ENCODE measurements at places on chromosomes 2 and 18.

DNA sequence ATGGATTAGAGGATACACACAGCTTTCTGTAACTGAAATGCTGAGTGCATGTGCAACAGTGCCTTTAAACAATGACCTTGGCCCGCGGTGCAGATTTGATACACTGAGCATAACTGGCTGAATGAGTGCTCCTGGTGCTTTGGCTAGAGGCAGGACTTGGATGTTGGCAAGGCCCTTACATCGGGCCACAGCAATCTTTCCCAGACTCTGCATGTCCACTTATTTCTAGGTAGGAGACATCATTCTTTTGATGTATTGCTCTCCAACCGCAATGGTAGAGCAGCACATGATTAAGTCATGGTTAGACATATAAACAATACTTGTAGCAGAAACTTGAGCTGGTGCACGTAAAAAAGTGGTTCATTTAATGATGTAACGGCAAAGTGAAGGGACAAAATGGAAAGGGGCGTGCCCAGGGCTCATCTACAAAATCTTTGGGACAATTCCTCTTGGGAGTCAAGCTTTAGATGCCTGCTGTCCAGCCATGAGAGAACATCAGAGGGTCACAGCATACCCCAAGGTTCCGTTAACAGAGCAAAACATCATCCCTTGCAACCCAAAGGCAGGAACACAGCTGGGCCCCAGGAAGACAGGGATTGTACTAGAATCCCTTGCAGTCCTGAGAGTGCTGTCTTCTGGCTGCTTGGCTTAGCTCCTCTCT is 43.4 kb downstream of the RAB31 start:
- H3K27me3 ChIP-seq: peaks cover 24% of the 10 kb centered on the region
- H3K36me3 ChIP-seq: no peaks in the 10 kb centered on the region
- no peak overlapping the region for H3K4me3 ChIP-seq
- no peak overlapping the region for H3K27ac ChIP-seq
- H3K4me1 ChIP-seq: no peaks in the 10 kb centered on the region

DNA sequence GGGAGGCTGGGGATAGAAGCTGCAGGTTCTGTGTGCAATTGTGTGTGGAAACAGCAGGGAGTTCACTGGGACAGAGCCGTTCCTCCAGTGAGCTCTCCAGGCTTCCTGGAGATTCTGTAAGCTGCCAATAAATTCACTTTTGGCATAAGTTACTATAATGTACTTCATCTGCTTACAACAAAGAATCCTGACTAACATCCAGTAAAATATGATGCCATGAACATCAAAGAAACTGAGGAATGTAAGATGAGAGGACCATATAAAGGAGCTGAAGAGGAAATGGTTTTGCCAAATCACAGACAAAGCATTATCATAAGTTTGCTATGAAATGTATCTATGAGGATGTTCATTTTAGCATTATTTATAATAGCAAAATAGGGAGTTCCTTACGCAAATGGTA is 175.3 kb downstream of the KCNE4 start:
- H3K4me1 ChIP-seq: no peaks in the 10 kb centered on the region
- H3K4me3 ChIP-seq: no peak overlapping the region
- H3K27me3 ChIP-seq: no peaks in the 10 kb centered on the region
- no peaks in the 10 kb centered on the region for H3K36me3 ChIP-seq

- H3K27ac ChIP-seq: no peak overlapping the region
- no peak overlapping the region for H3K4me3 ChIP-seq
- H3K27me3 ChIP-seq: no peaks in the 10 kb centered on the region
- no peak for DNase-seq
- no peaks in the 10 kb centered on the region for H3K36me3 ChIP-seq
- peaks cover 3% of the 10 kb centered on the region for H3K4me1 ChIP-seq
Measured at GRCh38 chr18:45727068-45727467, 3.1 kb downstream of the SLC14A1 start.

DNA sequence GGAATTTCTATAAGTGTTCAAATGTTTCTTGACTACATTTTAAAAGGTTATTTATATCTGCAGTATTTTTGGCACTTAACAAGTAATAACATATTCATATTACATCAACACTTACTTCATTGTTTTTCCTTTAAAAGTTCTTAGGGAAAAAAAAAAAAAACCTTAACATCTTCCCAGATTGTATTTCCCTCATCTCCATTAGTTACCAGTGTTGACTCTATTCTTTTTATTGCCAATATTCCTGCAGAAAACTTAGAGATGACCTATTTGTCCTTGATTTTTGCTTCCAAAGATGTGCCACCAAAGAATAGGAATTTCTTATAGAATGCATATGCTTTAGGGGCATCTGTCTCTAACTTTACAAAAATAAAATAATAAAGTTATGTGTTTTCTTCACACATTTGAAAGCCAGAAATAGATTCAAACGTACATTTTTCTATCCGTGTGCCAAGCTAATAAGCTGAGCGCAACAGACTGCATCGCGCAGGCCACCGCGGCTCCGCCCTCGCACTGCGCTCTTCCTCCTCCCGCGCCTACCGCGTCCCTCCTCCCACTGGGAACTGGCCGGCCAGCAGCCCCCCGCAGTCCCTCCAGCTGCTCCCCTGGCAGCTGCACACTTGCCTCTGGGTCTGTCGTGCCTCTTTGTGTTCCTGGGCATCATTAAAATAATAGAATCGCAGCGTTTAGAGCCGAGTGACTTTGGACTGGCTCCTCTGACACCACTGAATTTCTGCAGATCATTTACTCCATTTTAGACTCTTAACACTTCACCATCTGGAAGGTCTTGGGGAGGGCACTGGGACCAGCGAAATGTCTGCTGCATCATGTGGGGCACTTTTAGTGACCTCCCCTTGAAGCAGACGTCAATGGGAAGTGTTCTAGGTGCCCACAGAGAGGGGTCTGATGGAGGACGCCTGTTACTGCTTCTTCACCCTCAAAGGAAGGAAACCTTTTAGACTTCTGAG is 21.2 kb upstream of the NAB1 start:
- DNase-seq: no peak
- H3K4me1 ChIP-seq: peaks cover 12% of the 10 kb centered on the region
- no peaks in the 10 kb centered on the region for H3K36me3 ChIP-seq
- H3K27ac ChIP-seq: peak overlapping the region; percentile 30
- H3K4me3 ChIP-seq: peak overlapping the region; percentile 86

GRCh38 chr18:79950515-79951341 is 725 bp downstream of the SLC66A2 start:
- peaks cover 23% of the 10 kb centered on the region for H3K4me1 ChIP-seq
- no peak for DNase-seq
- H3K27ac ChIP-seq: peak overlapping the region; percentile 83
- H3K27me3 ChIP-seq: no peaks in the 10 kb centered on the region
- H3K4me3 ChIP-seq: peak overlapping the region; percentile 87
- no peaks in the 10 kb centered on the region for H3K36me3 ChIP-seq

DNA sequence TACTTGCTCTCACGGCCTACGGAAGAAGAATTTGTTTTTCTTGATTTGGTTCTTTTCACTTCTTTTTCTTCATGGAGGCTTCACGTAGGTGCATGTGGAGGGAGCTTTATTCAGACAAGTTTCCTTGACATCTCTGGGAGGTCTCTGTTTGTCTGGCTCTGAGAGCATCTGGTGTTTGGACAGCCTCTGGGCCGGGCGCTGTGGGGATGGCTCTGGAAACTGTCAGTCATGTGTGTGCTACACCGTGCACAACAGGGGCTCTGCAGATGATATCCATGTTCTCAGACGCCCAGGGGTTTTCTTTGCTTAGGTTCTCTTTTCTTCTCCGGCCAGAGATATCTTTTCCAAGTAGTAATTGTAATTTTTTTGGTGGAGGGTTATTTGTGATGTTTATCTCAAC is 130.7 kb downstream of the SH3RF3 start:
- H3K36me3 ChIP-seq: no peaks in the 10 kb centered on the region
- peaks cover 5% of the 10 kb centered on the region for H3K4me1 ChIP-seq
- no peak for DNase-seq
- peaks cover 32% of the 10 kb centered on the region for H3K27me3 ChIP-seq

GRCh38 chr2:105708697-105709096 is 36.0 kb upstream of the NCK2 start:
- no peak overlapping the region for H3K4me3 ChIP-seq
- peaks cover 24% of the 10 kb centered on the region for H3K27me3 ChIP-seq
- DNase-seq: no peak
- peaks cover 5% of the 10 kb centered on the region for H3K4me1 ChIP-seq

- peak overlapping the region; percentile 84 for H3K27ac ChIP-seq
- peaks cover 21% of the 10 kb centered on the region for H3K4me1 ChIP-seq
- H3K4me3 ChIP-seq: no peak overlapping the region
- DNase-seq: no peak
Measured at GRCh38 chr2:237749961-237750360, 48.6 kb upstream of the RBM44 start.

- H3K27me3 ChIP-seq: peaks cover 52% of the 10 kb centered on the region
- peaks cover 2% of the 10 kb centered on the region for H3K36me3 ChIP-seq
- H3K4me3 ChIP-seq: no peak overlapping the region
- DNase-seq: no peak
- peak overlapping the region; percentile 32 for H3K27ac ChIP-seq
Measured at GRCh38 chr2:729376-729861, 52.2 kb upstream of the TMEM18 start.

DNA sequence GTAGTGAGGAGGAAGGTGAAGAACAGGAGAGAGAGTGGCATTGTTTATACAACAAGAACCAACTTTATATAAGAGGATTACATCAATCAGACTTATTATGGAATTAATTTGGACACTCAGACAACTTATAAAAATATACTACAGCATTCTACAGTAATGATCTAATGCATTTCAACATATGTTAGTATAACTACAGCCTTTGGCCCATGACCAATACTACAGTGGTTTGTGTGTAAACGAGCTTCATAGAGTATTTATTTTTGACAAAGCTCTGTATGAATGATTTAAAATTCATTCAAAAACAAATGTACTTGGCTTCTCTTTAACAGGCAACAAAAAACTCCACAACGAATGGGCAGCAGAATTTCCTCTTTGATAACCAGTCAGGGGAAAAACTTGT is 72.8 kb downstream of the ZNF521 start:
- H3K36me3 ChIP-seq: no peaks in the 10 kb centered on the region
- peaks cover 2% of the 10 kb centered on the region for H3K4me1 ChIP-seq
- DNase-seq: no peak
- H3K27ac ChIP-seq: no peak overlapping the region

- peaks cover 2% of the 10 kb centered on the region for H3K36me3 ChIP-seq
- no peak overlapping the region for H3K27ac ChIP-seq
- H3K4me1 ChIP-seq: no peaks in the 10 kb centered on the region
- H3K4me3 ChIP-seq: no peak overlapping the region
- no peaks in the 10 kb centered on the region for H3K27me3 ChIP-seq
Measured at GRCh38 chr2:3587432-3587831, 7.5 kb upstream of the COLEC11 start.

GRCh38 chr2:207928079-207928478 is 97.2 kb downstream of the PLEKHM3 start:
- DNase-seq: no peak
- no peak overlapping the region for H3K27ac ChIP-seq
- H3K36me3 ChIP-seq: peaks cover 9% of the 10 kb centered on the region
- peaks cover 6% of the 10 kb centered on the region for H3K4me1 ChIP-seq
- H3K27me3 ChIP-seq: no peaks in the 10 kb centered on the region

DNA sequence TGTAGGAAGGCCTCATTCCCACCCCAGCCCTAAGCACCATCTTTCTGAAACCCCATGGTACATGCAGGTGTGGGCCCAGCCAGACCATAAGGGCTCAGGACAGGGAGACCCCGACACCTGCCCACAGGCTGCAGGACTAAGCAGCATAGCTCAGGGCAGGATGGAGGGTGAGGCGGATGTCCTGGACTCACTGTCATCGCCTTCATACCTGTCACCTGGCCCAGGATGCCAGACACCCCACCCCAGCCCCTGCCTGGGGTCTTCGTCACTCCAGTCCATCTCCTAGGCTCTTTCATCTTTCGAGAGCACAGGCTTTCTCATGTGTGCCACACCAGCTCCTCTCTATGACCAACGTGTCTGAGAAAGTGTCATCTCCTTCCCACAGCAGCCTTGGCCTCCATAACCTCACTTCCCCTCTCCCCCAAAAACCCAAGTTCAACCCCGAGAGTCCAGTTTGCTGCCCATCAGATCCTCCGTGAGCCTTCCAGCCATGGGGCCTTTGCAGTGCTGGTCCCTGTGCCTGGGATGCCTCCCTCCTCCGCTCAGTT is 71.5 kb downstream of the EMX1 start:
- peaks cover 6% of the 10 kb centered on the region for H3K4me1 ChIP-seq
- peak overlapping the region; percentile 8 for H3K27ac ChIP-seq
- DNase-seq: no peak
- H3K36me3 ChIP-seq: peaks cover 2% of the 10 kb centered on the region
- no peaks in the 10 kb centered on the region for H3K27me3 ChIP-seq
- H3K4me3 ChIP-seq: no peak overlapping the region

- no peaks in the 10 kb centered on the region for H3K36me3 ChIP-seq
- H3K27ac ChIP-seq: no peak overlapping the region
- no peak for DNase-seq
Measured at GRCh38 chr2:216555274-216555673, 56.6 kb downstream of the RPL37A start.

DNA sequence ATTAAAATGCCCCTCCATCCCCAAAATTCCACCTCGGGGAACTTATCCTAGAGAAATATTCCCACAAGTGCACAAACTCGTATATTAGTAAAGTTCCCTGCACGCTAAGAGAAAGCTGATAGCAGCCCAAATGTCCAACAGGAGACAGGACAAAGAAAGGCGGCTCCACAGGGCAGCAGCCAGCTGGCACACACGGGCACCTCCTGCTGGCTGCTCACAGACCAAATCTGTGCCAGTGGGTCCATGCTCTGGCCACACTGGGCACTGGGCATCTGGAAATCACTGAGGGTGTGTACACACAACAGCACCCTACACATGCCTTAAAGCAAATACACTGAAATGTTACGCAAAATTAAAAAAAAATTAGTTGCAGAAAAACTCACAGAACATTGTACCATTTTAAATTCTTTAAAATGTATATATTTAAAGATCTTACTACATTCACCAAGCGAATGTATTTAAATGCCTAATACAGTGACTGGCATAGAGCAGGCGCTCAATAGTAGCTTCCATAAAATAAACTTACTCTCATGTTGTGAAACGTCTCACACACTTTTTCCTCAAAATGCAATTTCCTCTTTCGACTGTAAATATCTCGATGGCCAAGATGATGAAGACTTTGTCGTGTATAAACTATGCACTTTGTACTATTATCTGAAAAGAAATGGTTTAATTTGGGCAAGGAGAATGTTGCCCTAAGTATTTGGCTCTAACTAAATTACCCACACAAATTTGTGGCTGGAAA is 19.4 kb downstream of the ZNF516 start:
- no peak for DNase-seq
- H3K27ac ChIP-seq: peak overlapping the region; percentile 2
- peaks cover 10% of the 10 kb centered on the region for H3K27me3 ChIP-seq

Measured in T-helper 17 cell (primary cell).